ENCODE measurements at places on chromosomes 3 and 15.

DNA sequence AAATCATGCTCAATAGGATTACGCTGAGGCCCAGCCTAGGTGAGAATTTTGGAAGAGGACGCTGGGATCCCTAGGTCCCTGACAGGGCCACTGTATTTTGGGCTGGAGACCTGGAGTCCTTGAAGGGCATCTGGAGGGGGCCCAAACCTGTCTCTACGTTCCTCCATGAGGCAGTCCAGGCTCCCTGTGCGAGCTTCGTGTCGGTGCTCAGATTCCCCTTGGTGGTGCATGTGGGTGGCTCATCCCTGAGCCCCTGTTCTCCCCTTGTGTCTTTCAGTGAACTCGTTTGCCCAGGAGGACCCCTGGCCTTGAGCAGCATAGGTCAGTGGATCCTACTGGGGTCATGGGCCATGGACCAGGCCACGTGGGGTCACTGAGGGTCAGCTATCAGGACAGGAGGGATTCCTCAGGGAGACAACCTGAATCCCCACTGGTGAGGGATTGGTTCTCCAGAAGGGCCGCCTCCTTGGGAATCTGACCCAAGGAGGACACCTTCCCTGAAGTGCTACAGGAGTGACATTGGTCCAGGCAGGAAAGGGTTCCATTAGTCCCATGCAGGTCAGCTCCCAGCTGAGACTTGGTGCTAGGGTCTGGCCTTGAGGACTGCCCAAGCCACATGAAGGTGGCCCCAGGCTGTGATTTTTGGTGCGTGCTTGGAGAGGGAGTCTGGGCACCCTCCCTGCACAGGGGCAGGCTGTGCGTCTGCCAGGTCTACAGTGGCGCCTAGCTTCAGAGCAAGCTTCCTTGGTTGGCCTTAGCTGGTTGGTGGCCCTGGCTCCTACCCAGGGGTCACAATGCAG lies 229.8 kb downstream of the SNRPN start:
- DNase-seq, result no peak

DNA sequence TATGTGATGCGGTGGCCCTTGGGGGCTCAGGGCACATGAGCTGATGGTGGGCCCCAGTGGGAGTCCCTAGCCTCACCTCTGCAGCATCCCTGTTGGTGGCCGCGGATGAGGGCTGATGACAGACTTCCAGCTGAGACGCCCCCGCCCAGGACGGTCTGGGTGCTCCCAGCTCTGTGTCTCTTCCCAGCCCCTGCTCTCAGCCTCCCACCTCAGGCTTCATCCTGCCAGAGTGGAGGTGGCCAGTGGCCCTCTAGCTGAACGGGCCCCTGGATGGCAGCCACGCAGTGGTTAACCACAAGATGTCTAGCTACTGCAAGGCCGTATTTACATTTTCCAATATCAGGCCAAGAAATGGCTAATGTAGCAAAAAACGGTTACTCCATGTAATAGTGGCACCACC lies 205.3 kb upstream of the LINGO1 start:
- no peak for DNase-seq

DNA sequence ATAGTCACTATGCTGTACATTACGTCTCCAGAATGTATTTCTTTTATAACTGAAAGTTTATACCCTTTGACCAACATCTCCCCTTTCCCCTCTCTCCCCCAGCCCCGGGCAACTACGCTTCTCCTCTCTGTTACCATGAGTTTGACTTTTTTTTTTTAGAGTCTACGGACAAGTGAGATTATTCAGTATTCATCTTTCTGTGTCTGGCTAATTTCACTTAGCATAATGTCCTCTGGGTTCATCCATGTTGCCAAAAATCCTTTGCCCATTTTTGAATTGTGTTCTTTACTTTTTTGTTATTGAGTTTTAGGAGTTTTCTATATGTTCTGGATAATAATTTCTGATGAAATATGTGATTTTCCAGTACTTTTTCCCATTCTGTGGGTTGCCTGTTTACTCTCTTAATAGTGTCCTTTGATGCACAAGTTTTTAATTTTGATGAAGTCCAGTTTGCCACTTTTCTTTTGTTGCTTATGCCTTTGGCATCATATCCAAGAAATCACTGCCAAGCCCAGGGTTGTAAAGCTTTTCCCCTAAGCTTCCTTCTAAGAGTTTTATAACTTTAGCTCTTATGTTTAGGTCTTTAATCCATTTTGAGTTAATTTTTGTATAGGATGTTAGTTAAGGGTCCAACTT lies 126.7 kb upstream of the NSMCE3 start:
- no peak for DNase-seq

- no peak for DNase-seq
Measured at GRCh38 chr3:187370051-187370450, 1.9 kb downstream of the RTP4 start.

- DNase-seq, result peak; percentile 74
Measured at GRCh38 chr3:197749315-197749600, 425 bp upstream of the FYTTD1 start.

Data from NCI-H2107 (cell line).